ENCODE measurements at places on chromosomes 13 and 19.

DNA sequence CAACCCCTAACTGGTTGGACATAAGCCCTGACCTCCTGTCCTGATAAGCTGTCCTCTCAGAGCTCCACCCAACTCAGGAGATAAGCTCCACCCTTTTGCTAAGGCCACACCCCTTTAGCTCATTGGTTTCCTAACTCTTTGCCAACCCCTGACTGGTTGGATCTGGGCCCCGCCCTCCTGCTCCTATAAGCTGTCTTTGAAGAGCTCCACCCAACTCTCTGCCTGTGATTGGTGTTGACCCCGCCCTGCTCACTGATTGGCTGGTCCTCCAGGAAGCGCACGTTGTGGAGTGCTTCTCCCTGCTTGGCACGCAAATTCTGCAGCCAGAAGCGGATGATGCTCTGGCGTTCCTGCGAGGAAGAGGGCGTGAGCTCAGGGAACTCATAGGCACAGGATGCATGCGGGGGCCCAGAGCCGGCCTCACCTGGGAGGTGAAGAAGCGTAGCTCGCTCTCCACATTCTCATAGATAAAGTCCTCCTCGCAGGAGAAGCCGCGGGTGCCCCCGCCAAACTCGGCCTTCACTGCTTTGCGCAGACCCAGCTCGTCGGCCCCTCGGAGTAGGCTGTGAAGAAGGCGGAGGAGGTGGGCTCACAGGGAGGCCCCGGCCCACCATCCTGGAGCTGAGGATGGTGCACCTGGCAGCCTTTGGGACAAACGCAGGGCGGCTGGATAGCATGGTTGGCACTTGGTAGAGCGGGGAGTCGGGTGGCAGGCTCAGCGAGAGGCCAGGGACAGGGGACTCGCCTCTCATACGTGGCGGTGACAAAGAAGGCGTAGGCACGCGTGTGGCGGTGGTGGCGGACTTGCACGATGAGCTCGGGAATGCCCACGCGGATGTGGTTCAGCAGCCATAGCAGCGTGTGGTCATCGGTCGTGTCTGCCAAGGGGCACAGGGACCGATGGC, 1.7 kb downstream of the ANO8 start:
- DNase-seq = peak; percentile 47

- DNase-seq = peak; percentile 46
These were observed 751 bp downstream of the ZNF584 start for GRCh38 chr19:58409010-58409790.

GRCh38 chr19:42076380-42076944, 496 bp downstream of the ZNF574 start:
- DNase-seq = no peak

DNA sequence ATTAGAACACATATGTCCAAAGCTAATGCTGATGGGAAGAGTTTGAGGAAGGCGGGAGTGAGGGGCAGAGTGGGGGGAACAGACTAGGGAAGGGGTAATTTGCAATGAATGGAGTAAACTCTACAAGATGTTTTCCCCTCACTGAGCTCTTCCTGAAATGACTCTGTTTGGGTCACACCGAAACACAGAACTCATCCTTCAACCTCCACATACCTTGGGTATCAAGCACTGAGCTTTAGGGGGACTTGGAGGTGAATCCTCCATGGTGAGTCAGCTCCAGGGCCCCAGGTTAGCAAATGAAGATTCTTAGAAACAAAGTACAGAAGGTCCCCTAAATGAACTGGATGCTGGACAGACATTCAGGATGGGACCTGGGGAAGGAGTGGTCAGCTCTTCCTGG, 1.3 kb upstream of the SIGLEC10 start:
- no peak for DNase-seq

- DNase-seq = no peak
These were observed 30.5 kb downstream of the ZNF701 start for GRCh38 chr19:52600639-52601024.

GRCh38 chr13:30148171-30148754, 159.1 kb downstream of the KATNAL1 start:
- no peak for DNase-seq

- no peak for DNase-seq
These were observed 10.0 kb downstream of the RPS16 start for GRCh38 chr19:39425744-39426143.

- no peak for DNase-seq
These were observed 66.2 kb downstream of the FOXO1 start for GRCh38 chr13:40600149-40600751.

DNA sequence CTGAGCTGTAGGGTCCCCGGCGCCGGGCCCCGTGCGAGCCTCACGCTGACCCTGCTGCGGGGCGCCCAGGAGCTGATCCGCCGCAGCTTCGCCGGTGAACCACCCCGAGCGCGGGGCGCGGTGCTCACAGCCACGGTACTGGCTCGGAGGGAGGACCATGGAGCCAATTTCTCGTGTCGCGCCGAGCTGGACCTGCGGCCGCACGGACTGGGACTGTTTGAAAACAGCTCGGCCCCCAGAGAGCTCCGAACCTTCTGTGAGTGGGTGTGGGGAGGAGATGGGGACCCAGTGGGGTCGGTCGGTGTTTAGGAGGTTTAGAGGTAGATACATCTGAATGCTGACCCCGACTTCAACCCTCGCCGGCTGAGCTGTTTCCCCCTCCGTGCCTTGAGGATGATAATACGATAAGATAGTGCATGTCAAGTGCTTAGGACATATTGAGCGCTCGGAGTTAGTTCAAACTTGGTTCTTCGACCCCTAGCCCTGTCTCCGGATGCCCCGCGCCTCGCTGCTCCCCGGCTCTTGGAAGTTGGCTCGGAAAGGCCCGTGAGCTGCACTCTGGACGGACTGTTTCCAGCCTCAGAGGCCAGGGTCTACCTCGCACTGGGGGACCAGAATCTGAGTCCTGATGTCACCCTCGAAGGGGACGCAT, 1.9 kb downstream of the ICAM5 start:
- no peak for DNase-seq

- no peak for DNase-seq
These were observed 10.2 kb downstream of the OXGR1 start for GRCh38 chr13:96984051-96984508.

All from activated naive CD4-positive, alpha-beta T cell treated with anti-CD3 and anti-CD28 coated beads, Interleukin-2, amount 50 U/mL, for 72 hours (primary cell).